ENCODE measurements at places on chromosomes 1 and 21.

DNA sequence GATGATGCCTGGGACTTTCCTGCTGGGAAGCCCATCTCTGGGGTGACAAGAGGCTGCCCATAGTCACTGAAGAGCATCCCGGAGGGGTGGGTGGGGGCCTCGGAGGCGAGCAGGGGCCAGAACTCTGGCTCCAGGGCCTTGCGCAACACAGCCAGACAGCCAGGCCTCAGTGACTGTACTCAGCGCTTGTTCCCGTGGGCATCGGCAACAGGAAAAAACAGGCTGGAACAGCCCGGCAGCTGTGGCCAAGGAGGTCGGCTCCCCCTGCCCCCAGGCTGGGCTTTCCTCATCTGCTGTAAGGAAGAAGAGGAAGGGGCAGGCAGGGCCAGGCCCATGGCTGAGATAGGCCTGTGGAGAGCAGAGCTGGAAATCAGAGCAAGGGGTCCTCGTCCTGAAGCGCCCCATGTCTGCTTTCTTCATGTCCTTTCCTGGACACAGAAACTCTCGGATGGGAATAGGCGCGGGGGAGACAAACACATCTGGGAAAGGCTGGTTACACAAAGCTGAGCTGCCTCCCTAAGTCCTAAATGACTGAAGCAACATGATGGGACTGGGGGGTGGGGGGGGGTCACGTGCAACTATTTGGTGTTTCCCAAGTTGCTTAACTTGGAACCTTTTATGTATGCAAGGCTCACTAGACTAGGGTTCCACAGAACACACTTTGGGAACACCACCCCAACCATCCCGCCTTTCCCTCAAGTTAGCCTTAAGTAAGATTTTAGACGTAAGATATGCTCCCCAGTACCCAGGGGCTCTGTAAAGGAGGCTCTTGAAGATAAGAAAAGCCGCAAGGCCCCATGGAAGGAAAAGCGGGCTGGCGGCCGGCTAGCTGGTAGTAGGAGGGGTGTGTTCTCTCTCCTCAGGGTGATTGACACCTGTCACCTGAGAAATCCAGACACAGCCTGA lies 30.7 kb downstream of the HSPG2 start:
- DNase-seq, result no peak

DNA sequence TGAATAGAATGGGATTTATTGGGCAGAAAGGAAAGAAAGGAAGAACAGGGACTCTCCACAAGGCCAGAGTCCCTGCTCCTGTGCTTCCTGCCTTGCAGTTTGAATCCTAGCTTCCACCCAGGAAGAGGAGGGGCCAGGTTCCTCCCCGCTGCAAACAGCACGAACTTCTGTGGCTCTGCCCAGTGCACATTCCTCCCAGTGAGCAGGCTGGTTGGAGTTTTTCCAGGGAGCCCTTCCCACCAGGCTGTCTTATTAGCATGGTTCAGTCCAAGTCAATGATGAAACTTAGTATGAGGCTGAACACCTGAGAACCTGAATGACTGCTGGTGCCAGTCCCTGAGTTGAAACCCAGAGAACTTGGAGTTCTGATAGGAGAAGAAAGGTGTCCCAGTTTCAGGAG lies 247.2 kb downstream of the DUSP10 start:
- DNase-seq, result no peak

- no peak for DNase-seq
Observed at GRCh38 chr1:198711837-198712236, 73.0 kb downstream of the PTPRC start.

DNA sequence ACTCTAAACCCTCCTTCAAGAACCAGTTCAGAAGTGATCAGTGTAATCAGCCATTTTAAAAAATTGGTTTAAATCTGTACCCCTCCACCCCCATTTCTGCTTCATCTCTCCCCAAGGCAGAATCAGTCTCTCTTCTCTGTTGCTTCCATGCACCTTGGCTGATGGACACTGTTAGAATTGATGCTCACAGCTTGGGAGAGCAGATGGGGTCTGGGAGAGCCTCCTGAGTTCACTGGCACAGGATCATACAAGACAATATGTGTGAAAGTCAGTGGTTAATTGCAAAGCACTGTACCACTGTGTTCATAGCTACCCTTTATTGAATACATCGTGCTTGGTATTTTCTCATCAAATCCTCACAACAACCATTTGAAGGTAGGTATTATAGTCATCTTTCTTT lies 140.9 kb downstream of the ROR1 start:
- DNase-seq, result no peak

DNA sequence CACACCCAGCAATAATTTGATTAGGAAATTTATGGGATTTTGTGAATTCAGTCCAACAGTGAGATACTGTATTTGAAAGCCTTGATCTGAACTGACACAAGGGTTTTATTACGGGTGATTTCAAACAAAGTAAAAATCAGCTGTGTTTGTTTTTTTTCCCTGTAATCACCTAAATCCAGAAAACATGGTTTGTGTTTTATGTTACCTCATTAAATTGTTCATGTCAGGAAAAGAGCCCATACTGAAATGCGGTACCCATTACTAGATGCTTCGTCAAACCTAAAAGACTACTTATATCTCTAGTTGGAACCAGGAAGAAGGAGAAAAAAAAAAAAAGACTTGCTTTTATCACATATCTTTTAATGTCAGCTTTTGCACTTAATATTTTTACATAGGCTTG lies 811.9 kb upstream of the RGS18 start:
- DNase-seq, result no peak

DNA sequence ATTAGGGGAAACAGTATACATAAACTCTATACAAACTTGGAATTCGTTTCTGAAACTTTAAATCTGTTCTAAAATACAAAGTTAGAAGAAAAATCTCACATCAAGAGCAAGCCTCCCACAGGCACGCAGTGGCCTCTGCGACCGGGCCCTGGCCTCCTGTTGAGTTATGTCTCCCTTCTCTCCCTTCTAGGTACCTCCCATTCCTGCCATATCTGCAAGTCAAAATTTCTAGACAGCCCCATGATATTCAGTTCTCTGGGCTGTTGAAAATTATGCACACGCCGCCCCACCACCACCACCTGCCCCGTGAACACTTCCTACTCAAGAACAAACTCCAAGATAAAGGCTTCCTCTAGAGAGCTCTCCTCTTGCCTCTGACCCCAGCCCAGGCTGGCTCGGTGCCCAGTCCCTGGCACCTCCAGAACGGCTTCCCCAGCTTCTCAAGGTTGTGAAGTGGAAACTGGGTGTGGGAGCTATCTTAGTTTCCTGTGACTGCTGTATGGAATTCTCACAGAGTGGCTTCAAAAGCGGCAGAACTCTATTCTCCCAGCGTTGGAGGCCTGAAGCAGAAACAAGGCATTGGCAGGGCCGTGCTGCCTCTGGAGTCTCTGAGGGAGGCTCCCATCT lies 37.7 kb upstream of the LRP8 start:
- no peak for DNase-seq

GRCh38 chr21:42316891-42317290 lies 1.7 kb upstream of the TFF3 start:
- no peak for DNase-seq

DNA sequence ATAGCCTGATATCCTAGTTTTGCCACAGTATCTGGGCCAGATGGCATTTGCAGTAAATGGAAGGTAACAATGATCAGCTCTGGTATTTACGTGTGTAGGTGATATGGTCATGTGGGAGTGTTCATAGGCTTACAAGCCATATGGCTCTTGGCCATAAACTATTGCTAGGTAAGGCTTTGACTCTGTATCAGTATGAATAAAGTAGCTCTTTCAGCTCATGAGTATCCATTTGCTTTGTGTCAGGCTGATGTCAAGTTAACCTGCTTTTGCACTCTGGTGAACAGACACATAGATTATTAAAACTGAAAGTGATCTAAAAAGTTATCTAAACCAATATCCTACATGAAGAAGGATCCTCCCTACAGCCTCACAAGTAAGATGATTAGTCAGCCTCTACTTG lies 69.0 kb downstream of the DDR2 start:
- no peak for DNase-seq
